ENCODE measurements at places on chromosomes 7 and 10. TPM values are rescaled to one million over a fixed set of nuclear protein-coding genes. Genes with fewer than 3 reads are reported as not detected.

- H3K36me3 ChIP-seq, result no peaks in the 10 kb centered on the region
- no peaks in the 10 kb centered on the region for H3K27me3 ChIP-seq
- no peak overlapping the region for H3K4me3 ChIP-seq
- no peaks in the 10 kb centered on the region for H3K4me1 ChIP-seq
- DNase-seq, result no peak
Observed at GRCh38 chr7:40531956-40532355, 397.2 kb downstream of the SUGCT start.

GRCh38 chr7:111414374-111414773 lies 147.9 kb downstream of the IMMP2L start:
- no peaks in the 10 kb centered on the region for H3K4me1 ChIP-seq
- H3K36me3 ChIP-seq, result no peaks in the 10 kb centered on the region
- no peak overlapping the region for H3K4me3 ChIP-seq
- H3K27me3 ChIP-seq, result no peaks in the 10 kb centered on the region

DNA sequence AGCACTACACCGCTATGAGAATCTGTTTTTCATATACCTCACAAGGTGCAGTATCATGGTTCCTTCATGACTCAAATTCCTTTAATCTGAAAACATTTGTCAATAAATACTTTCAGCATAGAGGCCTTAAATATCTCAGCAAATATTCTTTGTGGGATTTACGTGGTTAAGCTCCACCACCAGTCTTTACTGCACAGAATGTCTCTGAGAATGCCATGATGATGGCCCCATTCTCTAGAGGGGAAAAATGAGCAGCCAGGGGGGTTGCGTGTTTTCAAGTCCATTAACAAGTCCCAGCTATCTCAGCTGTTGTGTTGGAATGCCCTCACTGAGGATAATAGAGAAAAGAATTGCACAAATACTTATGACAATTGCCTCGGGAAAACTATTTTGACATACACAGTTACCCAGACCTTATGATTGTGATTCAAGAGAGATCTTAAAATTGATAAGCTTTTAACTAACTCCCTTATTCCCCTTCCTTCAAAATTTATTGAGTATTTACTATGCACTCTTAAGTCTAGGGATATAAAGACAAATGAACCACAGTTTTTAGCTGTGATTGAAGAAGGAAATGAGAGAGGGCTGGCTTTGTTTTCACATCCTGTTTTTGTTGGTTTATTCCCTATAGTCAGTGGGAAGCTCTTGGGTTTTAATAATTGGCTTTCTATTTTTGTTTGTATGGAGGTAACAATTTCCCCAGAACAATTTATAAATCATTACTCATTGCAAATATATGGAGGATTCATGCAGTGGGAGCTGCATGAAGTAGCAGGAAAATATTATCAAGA lies 176.5 kb upstream of the VWC2 start:
- H3K27ac ChIP-seq, result no peak overlapping the region
- H3K4me1 ChIP-seq, result no peaks in the 10 kb centered on the region
- H3K4me3 ChIP-seq, result no peak overlapping the region

- peaks cover 27% of the 10 kb centered on the region for H3K27me3 ChIP-seq
- DNase-seq, result no peak
- no peak overlapping the region for H3K27ac ChIP-seq
- no peaks in the 10 kb centered on the region for H3K36me3 ChIP-seq
- no peak overlapping the region for H3K4me3 ChIP-seq
Observed at GRCh38 chr10:117544004-117544701, 1.6 kb downstream of the EMX2 start.

Gene TAS2R3
- 0.59 TPM for total RNA-seq

GRCh38 chr7:90749774-90750173 lies 153.7 kb downstream of the CDK14 start:
- no peaks in the 10 kb centered on the region for H3K27me3 ChIP-seq
- H3K36me3 ChIP-seq, result no peaks in the 10 kb centered on the region
- H3K27ac ChIP-seq, result no peak overlapping the region
- no peaks in the 10 kb centered on the region for H3K4me1 ChIP-seq
- no peak overlapping the region for H3K4me3 ChIP-seq

- H3K4me3 ChIP-seq, result no peak overlapping the region
- H3K27ac ChIP-seq, result no peak overlapping the region
- no peak for DNase-seq
- H3K27me3 ChIP-seq, result no peaks in the 10 kb centered on the region
- no peaks in the 10 kb centered on the region for H3K4me1 ChIP-seq
Observed at GRCh38 chr10:78578929-78579328, 489.8 kb upstream of the ZMIZ1 start.

DNA sequence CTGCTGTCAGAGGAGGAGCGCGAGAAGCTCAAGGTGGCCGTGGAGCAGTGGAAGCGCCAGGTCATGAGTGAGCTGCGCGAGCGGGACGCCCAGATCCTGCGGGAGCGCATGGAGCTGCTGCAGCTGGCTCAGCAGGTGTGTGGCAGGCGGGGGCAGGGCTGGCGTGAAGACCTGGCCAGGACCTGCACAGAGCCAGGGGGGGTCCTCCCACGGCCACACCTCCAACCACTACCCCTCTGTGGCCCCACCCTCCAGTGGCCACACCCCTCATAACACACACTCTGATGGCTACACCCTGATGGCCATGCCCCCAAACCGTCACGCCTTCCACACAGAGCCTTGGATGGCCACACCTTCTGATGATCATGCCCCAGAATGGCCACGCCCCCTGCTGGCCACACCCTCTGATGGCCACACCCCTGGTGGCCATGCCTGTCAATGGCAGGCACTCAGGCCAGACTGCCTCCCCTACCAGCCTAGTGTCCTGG lies 23.4 kb upstream of the DPYSL4 start:
- DNase-seq, result peak; percentile 33
- H3K36me3 ChIP-seq, result no peaks in the 10 kb centered on the region
- H3K27ac ChIP-seq, result no peak overlapping the region
- no peaks in the 10 kb centered on the region for H3K27me3 ChIP-seq

Gene AEBP1
- total RNA-seq, result 4.1 TPM

Gene DENND2A
- total RNA-seq, result not detected

DNA sequence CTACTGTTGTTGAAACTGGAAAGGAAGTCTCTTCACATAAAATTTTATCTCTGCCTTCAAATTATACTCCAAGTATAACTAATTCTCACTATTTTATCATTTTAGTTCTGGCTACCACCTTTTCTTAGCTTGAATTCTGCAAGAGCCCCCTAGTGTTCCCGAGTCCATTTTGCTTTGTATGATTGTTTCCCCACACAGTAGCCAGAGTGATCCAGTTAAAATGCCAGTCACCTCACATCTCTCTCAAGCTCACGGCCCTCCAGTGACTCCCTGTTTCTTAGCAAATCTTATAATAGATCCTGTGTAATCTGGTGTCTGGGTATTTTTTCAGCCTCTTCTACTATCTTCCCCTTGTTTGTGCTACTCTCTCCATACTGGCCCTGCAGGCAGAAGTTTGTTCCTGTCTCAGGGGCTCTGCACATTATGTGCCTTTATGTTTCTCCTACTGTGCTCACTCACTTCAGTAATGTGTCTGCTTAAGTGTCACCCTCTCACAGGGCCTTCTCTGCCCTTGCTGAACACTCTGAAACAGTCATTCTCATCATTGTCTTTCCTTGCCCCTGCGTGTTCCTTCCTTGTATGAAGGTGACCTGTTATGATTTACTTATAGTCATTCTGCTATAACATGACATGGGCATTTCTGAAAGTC lies 8.9 kb downstream of the WAC start:
- no peak for DNase-seq
- no peak overlapping the region for H3K27ac ChIP-seq
- no peaks in the 10 kb centered on the region for H3K27me3 ChIP-seq

DNA sequence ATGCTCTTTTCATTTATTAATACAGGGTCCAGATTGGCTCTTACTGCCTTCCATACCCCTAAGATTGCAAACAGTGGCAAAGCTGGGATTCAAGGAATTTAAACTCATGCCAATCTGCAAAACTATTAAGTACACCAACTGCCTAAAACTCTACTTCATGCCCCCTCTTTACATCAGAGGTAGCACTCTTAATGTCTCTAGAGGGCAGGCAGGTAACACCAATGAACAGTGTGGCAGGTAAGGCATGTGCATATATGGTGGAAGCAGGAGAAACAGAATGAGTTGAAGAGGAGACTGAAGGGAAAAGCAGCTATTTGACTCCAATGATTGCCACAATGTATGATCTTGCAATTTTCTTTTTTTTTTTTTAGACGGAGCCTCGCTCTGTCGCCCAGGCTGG lies 156.7 kb downstream of the BTAF1 start:
- H3K36me3 ChIP-seq, result peaks cover 7% of the 10 kb centered on the region
- no peak overlapping the region for H3K27ac ChIP-seq
- H3K27me3 ChIP-seq, result no peaks in the 10 kb centered on the region
- no peaks in the 10 kb centered on the region for H3K4me1 ChIP-seq

- no peak overlapping the region for H3K4me3 ChIP-seq
- no peaks in the 10 kb centered on the region for H3K4me1 ChIP-seq
- H3K27me3 ChIP-seq, result no peaks in the 10 kb centered on the region
- no peaks in the 10 kb centered on the region for H3K36me3 ChIP-seq
Observed at GRCh38 chr10:66983475-66983818, 57.6 kb downstream of the LRRTM3 start.

DNA sequence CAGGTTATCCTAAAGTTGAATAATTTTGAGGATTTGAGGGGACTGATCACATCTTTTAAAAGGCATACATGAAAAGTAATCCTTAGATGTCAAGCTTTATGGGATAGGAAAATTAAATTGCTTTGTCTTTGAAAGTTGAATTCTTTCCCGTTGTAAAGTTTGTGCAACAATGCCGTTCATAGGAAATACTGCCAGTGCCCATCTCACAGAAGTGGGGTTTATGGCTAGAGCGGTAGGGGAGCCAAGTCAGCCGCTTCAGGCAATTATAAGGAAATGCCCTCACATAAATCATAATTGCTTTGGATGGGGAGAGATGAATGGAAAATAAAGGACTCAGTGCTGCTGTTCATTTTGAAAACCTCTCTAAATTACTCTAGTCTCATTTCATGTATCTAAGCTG lies 18.1 kb downstream of the CDC123 start:
- peaks cover 6% of the 10 kb centered on the region for H3K4me1 ChIP-seq
- peak overlapping the region; percentile 16 for H3K27ac ChIP-seq
- no peak overlapping the region for H3K4me3 ChIP-seq
- H3K36me3 ChIP-seq, result peaks cover 64% of the 10 kb centered on the region

DNA sequence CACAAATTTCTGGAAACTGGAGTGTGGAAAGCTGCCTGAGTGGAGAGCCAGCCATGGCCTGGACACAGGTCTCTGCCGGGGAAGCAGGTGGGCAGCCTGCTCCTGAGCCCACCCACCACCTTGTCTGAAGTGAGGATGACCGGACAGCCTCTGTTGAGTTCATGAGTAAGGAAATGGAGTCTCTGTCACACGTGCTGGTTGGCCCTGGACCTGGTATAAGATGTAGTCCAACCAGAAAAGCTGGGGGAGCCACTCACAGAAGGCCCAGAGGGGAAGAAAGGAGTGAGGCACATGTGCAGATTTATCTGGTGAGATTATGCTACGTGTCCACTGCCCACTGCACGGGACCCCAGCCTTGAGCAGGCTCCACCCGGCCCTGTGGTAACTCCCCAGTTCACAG lies 383.5 kb downstream of the GRID1 start:
- H3K27me3 ChIP-seq, result no peaks in the 10 kb centered on the region
- no peak overlapping the region for H3K4me3 ChIP-seq
- DNase-seq, result no peak

- DNase-seq, result no peak
- H3K27ac ChIP-seq, result no peak within 1 kb of the TSS
- peaks cover 7% of the 10 kb centered on the region for H3K4me1 ChIP-seq
- H3K4me3 ChIP-seq, result no peak within 1 kb of the TSS
Observed at GRCh38 chr10:114239117-114239993, at the start of gene VWA2. TSS of gene VWA2 (plus strand) at chr10:114239254. CDS start at chr10:114248714, 9,460 bp downstream.

Gene TFPI2
- total RNA-seq, result 0.96 TPM

DNA sequence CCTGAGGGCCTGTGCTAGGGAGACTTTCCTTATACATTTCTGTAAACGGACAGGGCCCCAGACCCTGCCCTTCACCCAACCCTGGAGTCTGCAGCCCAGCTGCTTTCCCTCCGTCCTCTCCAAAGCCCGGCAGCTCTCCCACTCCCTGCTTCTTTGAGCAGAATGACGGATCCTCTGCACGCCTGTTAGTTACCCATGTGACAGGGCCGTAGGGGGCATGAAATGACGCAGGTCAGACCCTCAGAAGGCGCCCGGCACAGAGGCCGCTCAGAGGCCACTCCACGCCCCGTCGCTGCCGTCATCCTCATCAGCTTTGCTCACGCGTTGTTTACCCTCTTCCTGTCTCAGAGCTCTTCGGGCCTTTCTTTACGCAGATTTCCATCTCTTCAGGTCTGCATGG lies 60.2 kb upstream of the MKRN1 start:
- H3K27ac ChIP-seq, result no peak overlapping the region
- H3K4me1 ChIP-seq, result no peaks in the 10 kb centered on the region
- no peak for DNase-seq

Gene OPALIN
- total RNA-seq, result not detected

DNA sequence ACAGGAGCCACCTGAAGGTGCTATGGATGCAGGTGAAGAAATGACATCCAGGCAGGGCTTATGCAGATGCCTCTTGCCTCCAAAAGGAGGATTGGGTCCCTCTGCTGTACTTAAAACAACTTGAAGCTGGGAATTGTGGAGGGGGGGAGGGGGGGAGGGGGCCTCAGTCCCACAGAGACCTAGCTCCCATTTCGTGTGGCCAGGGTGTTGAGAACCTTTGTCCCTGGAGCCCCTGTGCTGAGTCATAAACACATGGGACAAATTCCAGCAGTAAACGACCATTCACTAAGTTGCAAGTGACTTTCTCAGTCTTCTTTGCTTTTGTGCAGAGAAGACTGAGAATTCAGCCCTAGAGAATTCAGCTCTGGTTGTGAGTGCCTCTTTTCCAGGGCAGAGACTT lies 96.5 kb upstream of the PODXL start:
- H3K4me1 ChIP-seq, result no peaks in the 10 kb centered on the region
- H3K4me3 ChIP-seq, result no peak overlapping the region
- H3K27ac ChIP-seq, result no peak overlapping the region
- H3K36me3 ChIP-seq, result no peaks in the 10 kb centered on the region

Gene OR6B1
- not detected for total RNA-seq

Gene HABP2
- not detected for total RNA-seq

DNA sequence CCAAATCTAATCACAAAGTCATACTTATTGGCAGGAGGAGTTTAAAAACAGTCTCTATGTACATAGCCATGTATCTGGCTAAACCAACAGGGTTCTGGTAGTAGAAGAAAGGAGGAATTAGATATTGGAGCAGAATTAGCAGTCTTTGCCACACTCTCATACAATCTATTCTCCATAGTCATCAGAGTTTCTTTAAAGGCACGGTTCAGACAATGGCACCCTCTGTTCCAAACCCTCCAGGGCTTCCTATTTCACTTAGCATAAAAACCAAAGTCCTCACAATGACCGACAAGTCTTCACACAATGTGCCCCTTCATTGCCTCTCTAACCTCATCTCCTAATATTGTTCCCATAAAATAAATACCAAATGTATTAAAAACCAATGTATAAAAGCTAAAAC lies 12.7 kb downstream of the ZNF438 start:
- H3K27me3 ChIP-seq, result no peaks in the 10 kb centered on the region
- no peak overlapping the region for H3K4me3 ChIP-seq
- H3K27ac ChIP-seq, result no peak overlapping the region
- DNase-seq, result no peak
- no peaks in the 10 kb centered on the region for H3K36me3 ChIP-seq
- H3K4me1 ChIP-seq, result no peaks in the 10 kb centered on the region

Measured in CD4-positive, CD25-positive, alpha-beta regulatory T cell (primary cell).